Panc1 (cell line): ENCODE measurements at places on chromosomes 3 and 15. TPM values are rescaled to one million over a fixed set of nuclear protein-coding genes. Genes with fewer than 3 reads are reported as not detected.

The USP3 gene
- total RNA-seq, result 51.4 TPM

The IL17RB gene
- 15.9 TPM for total RNA-seq

The CAPN7 gene
- total RNA-seq, result 26.5 TPM

The ZNF148 gene
- 55.8 TPM for total RNA-seq

The CRYGS gene
- 2.8 TPM for total RNA-seq

The SLC7A14 gene
- not detected for total RNA-seq

The MYO5C gene
- 28.2 TPM for total RNA-seq

The MCF2L2 gene
- 1.0 TPM for total RNA-seq

The LAMB2 gene
- total RNA-seq, result 189 TPM

The LRRC58 gene
- total RNA-seq, result 29.5 TPM

The SYNPR gene
- not detected for total RNA-seq

The CELSR3 gene
- 7.7 TPM for total RNA-seq

The GPR62 gene
- total RNA-seq, result not detected

The CATSPER2 gene
- total RNA-seq, result 3.5 TPM

The CD86 gene
- not detected for total RNA-seq

The VEPH1 gene
- total RNA-seq, result 0.51 TPM

The ITIH3 gene
- 0.67 TPM for total RNA-seq

The XCR1 gene
- not detected for total RNA-seq

The PCLAF gene
- 97.8 TPM for total RNA-seq

The CAMP gene
- total RNA-seq, result not detected

The TEX55 gene
- total RNA-seq, result not detected

The ZKSCAN7 gene
- not detected for total RNA-seq

The ARNT2 gene
- 16.8 TPM for total RNA-seq

The KIF15 gene
- total RNA-seq, result 12.2 TPM
